MG63 (cell line): ENCODE measurements at places on chromosomes 7 and 10. TPM values are rescaled to one million over a fixed set of nuclear protein-coding genes. Genes with fewer than 3 reads are reported as not detected.

DNA sequence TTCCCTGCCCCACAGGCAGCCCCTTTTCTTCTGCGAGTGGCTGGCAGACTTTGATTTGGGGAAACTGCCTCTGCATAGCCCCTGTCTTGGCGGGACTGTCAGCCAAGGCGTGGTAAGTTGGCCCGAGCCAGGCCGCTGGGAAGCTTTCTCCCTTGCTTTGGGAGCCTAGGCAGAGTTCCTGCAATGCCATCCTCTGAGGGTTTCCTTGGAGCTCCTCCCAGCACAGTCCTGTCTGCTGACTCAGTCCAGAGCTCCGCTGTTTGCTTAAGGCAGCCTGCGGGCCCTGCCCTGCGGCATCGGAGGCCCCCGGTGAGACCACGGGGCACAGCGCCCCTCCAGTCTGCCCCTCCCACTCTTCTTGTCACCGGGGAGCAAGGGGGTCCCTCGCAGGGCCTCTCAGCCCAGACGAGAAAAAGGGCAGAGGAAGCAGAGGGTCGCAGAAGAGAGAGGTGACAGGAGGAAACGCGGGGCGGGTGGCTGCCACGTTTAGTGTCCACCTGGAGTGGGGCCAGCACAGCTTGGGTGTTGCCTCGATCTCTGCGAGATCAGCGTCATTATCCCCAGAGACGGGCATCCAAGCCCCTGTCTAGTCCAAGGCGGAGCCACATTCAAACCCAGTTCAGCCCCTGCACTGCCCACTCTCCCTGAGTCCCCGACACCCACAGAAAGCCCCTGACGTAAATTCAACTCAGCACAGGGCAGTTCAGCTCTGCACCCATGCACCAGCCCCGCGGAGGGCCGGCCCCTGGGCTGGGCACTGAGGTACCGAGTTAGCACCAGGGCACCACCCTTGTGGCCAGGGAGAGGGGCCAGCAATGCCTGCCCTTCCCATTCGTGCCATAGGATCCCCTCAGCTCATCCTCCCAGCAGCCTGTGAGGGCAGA, 59.0 kb upstream of the CHST15 start:
- peak; percentile 94 for DNase-seq

- no peak for DNase-seq
These were observed 236.2 kb downstream of the FGFR2 start for GRCh38 chr10:121362026-121362425.

The SEMA3D gene
- total RNA-seq = 0.20 and 1.2 TPM in 2 replicates

The FGFR2 gene
- 6.3 and 9.0 TPM in 2 replicates for total RNA-seq

DNA sequence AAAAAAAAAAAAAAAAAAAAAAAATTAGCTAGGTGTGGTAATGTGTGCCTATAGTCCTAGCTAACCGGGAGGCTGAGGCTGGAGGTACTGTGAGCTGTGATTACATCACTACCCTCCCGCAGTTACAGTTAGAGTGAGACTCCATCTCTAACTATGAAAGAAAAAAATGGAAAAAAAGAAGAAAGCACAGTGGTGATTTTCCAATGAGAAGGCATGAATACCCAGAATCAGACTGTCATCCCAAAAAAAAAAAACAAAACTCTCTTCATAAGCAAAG, 269.9 kb upstream of the MKLN1 start:
- no peak for DNase-seq

The ASB10 gene
- not detected in 2 replicates for total RNA-seq

GRCh38 chr7:115662120-115662519, 368.4 kb downstream of the TFEC start:
- no peak for DNase-seq

- DNase-seq = no peak
These were observed 439.5 kb upstream of the NFE2L3 start for GRCh38 chr7:25712500-25712899.

DNA sequence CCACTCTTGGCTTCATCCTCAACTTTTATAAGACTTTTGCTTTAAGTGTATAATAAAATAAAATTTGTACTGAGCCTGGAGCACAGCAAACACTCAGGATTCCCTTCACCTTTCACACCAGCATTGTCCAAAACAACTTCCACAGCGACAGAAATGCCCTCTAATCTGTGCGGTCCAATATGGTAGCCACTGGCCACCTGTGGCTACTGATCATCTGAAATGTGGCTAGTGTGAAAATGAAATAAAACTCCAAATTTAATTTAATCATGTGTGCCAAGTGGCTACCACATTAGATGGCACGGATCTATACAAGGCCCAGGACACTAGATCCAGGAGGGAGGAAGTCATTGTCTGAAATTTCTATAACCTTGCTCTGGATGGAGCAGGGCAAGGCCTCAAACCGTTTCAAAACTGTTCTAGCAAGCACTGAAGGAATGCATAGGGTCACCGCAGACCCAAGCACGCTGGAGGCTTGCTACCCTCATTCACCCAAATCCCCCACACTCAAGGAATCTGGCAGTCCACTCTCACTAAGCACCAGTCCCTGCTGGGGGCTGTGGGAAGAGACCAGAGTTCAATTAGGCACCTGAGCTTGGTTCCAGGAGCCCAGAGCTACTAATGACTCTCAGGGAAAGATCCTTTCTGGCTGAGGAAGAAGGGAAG, 6.3 kb upstream of the MYO1G start:
- DNase-seq = no peak

DNA sequence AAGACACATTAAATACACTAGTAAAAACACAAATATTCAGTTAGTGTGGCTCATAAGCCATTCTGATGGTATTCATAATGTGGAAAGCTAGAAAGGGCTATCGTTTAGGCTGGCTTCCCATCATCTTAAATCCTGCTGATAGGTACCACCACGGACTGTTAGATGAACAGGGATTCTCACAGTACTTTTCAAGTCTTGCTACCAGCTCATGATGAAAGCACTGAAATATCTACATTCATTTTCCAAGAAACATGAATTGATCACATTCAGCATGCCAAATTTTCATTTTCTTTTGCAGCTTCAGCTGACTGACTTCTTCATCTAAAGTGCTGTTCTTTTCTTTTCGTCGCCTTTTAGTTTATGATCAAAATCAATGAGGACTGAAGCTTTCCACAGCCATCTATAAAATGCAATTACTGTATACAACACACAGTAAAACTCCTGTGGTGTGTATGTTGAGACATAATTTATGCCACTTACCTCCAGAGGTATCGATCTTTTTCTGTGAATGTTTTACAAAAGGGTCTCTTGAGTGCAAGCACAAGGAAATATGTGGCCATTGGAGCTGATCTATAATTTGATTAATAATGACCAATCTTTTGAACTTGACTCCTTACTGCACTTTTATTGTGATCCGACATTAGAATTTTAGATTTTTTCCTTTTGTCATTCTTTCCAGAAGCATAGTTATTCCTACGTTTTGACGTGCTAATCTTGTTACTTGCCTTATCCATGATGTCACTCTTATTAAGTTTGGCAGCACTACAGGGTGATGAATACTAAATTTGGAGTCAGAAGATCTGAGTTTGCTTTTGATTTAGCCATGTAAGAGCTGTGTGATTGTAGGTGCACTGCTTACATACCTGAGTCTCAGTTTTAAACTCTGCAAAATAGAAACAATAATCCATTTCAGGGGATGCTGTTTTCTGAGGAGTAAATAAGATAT, 58.4 kb downstream of the NXPH1 start:
- DNase-seq = no peak

The KCNIP2 gene
- not detected in 2 replicates for total RNA-seq

DNA sequence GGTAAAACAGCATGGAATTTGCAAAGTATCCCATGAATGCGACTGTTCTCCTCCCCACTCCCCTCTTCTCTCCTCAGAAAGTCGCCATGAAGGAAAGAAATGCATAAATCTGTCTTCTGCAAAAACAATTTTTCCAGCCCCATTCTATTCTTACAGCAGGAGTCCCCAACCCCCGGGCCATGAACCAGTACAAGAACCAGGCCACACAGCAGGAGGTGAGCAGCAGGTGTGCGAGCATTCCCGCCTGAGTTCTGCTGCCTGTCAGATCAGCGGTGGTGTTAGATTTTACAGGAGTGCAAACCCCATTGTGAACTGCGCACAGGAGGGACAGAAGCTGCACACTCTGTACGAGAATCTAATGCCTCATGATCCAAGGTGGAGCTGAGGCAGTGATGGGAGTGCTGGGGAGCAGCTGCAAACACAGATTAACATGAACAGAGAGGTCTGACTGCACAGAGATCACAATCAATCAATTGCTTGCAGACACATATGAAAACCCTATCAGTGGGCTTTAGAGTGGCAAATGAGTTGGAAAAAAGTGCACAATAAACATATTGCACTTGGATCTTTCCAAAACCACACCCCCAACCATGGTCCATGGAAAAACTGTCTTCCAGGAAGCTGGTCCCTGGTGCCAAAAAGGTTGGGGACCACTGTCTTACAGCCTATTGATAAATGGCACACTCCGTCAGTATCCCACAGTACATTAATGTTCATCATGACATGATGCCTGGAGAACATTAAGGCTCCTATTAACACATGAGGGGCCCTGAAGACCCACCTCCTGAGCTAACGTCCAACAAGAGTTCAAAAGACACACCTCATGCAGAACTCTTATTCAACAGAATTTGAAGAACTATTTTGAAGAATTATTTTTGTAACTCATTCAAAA, 205.0 kb downstream of the PTPRN2 start:
- no peak for DNase-seq

The MCM10 gene
- total RNA-seq = 16.3 and 27.8 TPM in 2 replicates

The CHAT gene
- not detected in 2 replicates for total RNA-seq

DNA sequence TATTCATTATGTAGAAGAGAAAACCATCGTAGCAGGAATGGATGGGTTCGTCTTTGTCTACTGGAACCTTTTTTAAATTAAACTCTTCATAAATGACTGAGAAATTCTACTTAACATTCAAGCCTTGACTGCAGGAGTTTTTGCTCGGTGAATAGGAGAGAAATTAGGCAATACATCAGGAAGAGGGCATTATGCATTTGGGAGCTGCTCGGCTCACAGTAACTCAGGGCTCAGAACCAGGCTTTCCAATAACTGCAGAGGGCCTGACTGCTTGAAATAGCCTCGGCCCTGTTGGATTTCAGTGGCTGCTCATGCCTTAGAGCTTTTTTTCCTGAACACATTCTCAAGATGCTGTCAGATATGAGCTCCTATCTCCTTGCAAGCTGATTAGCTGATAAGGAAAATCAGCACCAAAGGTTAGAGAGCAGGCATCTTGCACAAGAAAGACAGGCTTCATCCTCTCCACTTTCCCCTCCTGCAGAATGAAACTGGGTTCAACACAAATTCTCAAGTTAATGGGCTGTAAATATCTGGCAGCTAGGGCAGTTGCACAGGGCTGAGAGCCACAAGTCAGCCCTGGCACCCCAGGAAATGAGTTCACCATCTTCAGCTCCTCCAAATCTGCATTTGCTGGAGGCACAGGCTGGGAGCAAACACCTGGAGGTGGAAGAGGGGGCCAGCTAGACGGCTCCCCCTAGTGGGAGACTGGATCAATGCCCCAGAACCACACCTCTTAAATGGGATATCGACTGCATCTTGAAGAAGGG, 24.3 kb downstream of the TECTB start:
- peak; percentile 45 for DNase-seq

The GIMAP1 gene
- total RNA-seq = not detected in 2 replicates

The RADIL gene
- 1.1 and 1.6 TPM in 2 replicates for total RNA-seq

DNA sequence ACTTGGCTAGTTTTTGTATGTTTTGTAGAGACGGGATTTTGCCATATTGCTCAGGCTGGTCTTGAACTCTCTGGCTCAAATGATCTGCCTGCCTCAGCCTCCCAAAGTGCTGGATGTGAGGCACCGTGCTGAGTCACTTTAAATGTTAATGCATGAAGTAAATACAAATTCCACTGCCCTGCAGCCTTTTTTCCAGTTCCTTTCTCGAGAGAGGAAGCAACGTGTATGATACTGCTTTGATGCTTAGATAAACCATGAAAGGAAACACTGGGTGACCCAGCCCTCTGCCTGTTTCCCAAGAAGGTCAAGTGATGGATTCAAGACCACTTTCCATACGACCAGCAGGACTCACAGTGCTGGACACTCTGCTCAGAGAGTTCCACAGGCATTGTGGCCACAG, 11.3 kb upstream of the MRPS24 start:
- DNase-seq = no peak

GRCh38 chr7:37376386-37376785, 72.3 kb downstream of the ELMO1 start:
- DNase-seq = no peak

The RUFY2 gene
- 8.4 and 16.4 TPM in 2 replicates for total RNA-seq

The KNDC1 gene
- 0.92 and 1.5 TPM in 2 replicates for total RNA-seq

DNA sequence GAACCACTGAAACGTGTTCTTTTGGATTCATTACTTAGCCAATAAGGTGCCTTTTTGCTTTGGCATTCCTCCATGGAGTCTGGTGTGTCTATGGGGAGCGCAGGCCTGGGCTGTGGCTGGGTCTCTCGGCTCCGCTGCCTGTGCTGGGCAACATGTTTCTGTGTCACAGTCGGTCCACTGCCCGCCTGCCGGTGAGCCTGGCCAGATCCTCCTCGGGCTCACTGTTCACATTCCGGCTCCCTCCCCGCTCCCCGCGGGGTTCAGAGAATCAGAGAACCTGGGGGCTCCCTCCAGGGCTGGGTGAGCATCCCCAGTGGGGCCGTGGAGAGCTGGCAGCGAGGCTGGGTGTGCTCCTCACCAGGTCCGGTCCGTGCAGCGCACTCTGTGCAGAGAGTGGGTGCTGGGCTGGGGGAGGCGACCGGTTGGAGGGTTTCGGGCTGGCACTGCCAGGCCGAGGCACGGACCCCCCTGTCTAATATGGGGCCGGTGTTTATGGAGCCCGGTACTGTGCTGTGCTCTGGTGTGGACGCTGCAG, 70.4 kb downstream of the INPP5A start:
- no peak for DNase-seq

The CUZD1 gene
- 0.13 TPM in 1 of 2 replicates, not detected in the other for total RNA-seq

DNA sequence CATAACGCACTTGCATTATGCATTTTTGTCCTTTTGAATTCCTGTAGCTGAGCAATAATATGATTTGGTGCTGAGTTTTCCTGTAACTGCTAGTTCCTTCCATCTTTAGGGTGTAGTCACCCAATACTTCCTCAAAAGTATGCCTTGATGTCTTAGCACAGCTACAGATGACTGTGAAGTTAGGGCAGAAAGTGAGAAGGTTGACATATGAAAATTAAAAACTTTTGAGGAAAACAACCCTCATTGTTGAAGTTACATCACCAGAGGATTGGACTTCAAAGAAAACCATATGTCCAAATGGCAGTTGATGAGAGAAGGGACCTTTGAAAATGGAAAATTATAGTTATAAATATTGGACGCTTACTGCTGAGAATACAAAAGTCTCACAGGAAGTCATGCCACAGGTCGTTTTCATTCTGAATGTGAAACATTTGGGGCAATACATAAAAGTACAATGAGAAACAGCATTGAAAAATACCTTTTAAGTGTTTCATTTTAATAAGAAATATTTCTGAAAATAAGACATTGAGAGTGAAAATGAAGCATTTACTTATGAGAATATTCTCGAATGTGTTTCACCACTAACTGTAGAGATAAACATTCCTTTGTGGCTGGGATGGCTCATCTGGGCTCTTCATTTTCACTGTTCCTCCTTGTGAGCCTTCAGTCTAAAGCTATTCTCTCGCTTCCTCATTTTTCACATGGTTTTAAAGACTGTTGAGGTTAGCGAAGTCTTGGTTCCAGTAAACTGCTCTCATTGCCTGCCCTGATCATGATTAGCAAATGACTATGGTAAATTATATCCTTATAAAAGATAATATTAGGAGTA, 61.4 kb upstream of the NME8 start:
- DNase-seq = no peak

- DNase-seq = no peak
These were observed 37.3 kb downstream of the ZNF777 start for GRCh38 chr7:149423449-149424110.
